Stimulated activated CD4-positive, alpha-beta T cell treated with anti-CD3 and anti-CD28 coated beads, Interleukin-12 subunit alpha, Interleukin-12 subunit beta, amount 100 ng/mL, for 24 hours (primary cell): ENCODE measurements at places on chromosomes 3 and 15.

DNA sequence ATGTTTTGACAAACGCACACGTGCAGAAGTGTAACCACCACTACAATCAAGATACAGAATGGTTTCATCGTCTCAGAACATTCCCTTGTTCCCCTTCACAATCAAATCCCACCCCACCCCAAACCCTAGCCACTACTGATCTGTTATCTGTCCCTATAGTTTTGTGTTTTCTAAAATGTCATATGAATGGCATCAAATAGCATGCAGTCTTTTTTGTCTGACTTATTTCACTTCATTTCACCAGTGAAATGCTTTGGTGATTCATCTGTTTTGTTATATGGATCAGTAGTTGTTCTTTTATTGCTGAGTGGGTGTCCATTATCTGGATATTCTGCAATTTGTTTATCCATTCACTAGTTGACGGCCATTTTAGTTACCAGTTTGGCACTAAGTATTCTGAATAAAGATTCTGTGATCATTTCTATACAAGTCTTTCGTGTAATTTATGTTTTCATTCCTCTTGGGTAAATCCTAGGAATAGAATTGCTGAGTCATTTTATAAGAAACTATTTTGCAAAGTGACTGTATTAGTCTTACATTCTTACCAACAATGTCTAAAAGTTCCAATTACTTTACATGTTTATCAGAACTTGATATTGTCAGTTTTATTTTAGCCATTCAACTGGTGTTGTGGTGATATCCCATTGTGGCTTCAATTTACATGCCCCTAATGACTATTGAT, 232.8 kb downstream of the CLSTN2 start:
- DNase-seq = no peak

DNA sequence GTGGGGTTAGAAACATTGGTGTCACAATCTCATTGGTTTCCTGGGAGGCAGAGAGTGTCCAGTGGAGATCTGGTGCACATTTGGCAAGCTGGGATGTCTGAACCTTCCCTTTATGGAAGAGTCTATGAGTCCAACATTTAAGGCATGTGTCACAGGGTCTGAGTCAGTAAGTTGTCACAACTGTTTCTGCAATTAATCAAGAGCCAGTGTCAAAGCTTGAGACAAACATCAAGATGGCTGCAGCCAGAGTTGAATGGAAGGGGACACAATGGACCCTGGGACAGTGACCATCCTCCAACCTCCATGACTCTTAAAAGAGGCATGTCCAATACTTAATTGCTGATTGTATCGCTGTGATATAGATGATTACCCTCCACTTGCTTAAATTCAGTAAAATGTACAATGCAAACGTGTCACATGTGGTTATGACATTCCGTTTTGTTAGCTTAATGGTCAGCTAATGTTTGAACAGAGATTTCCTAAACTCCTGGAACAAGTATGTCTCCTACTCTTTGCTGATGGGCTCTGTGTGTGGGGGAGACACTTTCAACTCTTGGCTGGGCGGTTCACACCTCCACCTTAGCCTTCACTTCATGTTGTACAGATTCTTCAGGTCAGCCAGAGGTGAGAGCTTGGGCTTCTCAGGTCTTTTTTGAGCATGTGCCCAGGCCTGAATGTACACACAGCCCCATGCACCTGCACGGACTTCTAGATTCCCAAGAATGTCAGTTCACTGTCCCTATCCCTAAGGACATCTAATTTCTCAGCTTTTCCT, 79.9 kb upstream of the PRR23E start:
- DNase-seq = no peak

DNA sequence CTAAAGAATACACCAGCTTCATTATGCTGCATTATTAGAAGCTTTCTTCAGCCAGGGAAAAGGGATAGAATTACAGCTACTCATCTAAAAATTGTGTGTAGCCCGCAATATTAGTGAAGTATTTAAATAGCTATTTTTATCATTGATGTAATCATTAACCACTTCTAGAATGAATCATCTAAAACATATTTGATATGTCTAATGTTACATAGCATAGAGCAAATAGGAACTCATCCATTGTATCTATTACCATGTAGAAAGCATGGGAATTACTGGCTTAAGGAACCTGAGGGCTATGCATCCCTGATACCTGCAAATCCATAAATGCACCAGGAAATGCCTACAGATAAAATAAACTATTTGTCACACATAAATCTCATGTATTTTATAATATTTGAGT, 54.5 kb upstream of the VGLL3 start:
- no peak for DNase-seq

DNA sequence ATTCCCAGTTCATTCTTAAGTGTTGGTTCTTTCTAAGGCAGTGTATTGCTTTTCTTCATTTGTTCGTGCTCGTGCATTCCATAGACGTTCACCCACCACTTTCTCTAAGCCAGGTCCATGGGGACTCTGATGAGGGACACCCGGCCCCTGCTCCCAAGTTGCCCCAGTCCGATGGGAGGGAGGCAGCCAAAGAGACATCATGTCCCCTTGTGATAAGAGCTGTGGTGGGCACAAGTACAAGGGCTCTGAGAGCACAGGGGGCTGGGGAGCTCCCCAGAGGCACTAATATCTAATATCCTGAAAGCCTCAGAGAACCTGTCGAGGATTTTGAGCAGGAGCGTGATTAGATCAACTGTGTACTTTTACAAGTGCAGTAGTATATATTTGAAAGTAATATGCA, 6.3 kb downstream of the SPSB4 start:
- no peak for DNase-seq

DNA sequence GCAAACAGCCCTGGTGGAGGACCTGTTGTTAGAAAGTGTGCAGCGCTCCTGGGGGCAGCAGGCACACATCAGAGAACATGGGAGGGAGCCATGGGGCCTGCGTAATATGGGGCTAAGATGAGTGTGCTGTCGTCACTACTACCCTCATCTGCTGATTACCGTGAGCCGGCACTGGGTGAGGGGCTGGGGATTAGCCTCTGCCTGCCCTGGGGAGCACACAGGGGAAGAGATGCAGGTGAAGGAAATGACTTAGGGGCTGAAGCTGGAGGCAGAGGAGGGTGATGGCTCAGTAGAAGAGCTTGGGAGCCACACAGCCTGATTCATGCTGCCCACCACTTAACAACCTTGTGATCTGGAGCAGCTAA, 33.6 kb upstream of the LINGO1 start:
- no peak for DNase-seq

DNA sequence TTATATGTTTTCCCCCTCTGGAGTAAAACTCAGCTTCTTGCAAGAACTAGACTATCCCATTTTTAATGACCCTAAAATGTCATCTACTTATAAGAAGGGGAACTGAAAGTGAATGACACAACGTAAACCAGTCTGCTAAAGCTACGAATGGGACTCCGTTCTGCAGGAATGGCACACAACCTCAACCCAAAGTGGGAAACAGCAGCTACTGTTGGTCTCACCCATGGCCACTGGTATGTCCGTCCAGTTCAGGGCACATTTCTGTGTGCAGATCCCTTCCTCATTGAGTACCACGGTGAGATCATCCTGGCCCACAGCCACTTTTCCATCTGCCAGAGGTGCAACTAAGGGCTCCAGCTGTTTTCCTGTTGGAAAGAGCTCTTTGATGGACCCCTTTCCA, 23.8 kb downstream of the VPS39 start:
- DNase-seq = no peak

DNA sequence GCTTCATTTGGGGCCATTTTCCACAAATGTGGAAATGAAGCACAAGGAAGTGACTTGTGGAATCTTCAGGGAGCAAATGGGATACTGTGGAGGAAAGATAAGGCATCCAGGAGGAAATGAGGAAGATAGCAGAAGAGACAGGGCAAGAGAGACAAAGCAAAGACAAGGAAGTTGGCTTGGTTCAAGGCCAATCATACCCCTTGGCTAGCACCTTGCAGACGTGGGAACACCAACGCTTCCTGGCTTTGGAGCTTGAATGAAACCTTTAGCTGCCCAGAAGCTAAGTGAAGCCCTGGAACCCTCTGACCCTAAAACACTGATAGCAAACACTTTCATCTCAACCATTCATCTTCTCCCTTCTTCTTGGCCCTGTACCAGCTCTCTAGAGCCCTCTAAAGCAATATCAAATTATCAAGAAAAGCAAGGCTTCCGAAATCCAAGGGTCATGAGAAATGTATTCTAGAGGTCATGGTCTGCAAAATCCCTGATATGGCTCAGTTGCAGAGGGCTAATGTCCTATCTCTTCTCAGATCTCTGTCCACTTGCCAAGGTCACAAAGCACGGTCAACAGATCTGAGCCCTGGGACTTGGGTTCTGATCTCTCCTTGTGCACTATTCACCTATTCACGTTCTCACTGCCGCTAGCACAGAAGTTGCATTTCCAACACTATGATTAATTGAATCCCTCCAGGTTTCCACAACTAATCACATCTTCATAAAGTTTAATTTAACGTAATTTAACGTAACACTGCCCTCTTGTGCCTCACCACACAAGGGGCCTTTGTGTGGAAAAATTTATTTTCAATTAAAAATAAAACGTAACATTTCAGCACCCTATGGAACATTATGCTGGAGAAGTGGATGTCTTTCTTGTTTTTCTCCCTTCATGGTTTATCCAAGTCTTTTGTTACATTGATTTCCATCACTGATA, 557.6 kb upstream of the ADAMTS9 start:
- DNase-seq = no peak

DNA sequence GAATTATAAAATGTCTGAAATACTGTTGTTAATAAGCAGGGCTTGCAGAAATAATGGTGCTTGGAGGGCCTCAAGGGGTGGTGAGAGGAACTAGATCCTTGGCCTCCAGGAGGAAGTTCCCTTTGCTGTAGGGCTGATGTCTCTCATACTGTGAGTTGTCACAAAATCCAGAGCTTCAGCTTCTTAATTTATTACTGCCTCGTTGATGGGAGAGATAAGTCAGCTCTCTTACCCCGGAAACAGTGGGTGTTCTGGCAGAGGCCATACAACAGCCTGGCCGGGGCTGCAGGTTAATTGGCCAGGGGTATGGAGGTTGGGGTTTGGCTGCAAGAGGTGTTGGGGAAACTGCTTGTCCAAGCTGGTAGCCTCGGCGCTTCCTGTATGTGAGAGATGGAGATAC, 15.5 kb downstream of the MAPKAPK3 start:
- DNase-seq = no peak

DNA sequence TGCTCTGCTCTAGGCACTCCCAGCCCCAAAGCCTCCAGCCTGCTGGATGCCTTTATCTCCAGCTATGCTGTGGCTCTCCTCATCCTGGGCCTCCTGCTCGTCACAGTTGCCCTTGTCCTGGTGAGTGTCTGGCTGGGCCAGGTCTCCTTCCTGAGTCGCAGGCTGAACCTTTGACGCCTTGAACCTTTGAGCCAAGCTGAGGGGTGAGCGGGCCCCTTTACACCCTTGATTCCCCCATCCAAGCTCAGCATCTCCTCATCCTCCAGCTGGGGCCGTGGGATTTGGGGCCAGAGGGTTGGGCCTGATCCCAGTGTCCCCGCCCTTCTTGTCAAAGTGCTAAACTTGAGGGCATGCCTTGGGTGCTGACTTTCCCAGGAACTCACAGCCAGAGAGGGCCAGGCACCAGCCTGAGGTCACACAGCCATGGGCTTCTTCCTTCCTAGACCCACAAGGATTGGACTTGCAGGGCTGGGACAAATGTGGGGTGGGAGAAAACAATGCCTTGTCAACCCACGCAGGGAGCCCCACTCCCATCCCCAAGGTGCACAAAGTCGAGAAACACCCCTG, 137.0 kb downstream of the TBC1D2B start:
- DNase-seq = no peak

- DNase-seq = no peak
These were observed 22.6 kb upstream of the MASP1 start for GRCh38 chr3:187314176-187314575.

DNA sequence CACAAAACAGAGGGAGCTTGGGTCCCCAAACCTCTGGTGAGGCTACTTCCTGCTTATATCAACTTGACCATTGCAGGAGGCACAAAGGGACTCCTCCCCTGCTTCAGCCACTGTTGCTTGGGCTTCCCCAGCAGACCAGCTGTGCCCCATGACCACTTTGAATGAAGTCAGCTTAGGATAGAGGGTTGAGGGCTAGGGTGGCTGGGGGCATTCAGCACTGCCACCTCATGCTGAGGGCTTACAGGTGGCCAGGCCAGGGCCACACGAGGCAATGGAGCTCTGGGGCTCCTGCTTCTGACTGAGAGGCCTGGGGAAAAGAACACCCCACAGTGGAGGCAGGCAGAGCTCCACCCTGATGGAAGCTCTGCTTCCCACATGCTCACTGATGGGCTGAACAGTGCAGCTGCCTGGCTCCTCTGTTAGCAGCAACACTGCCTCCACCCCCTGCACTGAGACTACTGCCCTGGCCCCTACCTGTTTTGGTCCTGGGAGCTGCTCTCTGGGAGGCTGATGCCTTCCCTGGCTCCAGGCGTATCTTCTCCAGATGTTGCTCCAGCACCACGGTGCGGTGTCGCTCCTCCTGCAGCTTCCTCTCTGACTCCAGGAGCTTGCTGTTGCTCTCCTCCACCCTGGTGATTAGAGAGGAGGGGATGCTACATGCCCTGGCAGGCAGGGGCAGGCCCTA, 10.2 kb upstream of the HHATL start:
- DNase-seq = no peak

DNA sequence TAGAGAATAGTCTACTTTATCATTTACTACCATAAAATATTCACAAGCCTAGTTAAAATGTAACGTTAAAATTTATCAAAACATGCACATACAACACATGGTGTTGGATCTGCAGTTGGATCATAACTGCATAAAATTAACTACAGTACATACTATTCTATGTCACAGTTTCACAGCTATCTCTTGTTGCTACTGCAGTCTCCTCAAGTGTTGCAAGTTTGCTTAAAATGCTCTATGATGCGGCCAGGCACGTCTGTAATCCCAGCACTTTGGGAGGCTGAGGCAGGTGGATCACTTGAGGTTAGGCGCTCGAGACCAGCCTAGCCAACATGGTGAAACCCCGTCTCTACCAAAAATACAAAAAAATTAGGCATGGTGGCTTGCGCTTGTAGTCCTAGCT, 10.3 kb downstream of the PPP1R2 start:
- no peak for DNase-seq

- DNase-seq = no peak
These were observed 21.4 kb upstream of the TRPM7 start for GRCh38 chr15:50707878-50708427.

GRCh38 chr3:50388016-50388719, 28.8 kb upstream of the TMEM115 start:
- DNase-seq = no peak

DNA sequence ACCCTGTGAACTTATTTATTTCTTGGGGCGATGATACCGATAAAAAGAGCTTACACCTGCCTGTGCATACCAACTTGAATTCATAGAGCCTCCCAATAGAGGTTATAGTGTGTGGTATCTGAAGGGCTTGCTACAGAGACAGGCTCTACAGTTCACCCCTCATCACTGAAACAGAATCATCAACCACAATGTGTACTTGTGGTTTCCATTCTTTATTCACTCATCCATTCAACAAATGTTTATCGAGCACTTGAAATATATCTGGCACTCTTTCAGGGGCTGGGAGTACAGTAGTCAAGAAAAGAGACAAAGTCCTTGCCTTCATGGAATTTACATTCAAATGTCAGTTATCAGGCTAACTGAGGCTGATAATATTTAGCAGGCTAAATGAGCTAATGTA, 134.4 kb upstream of the SKOR1 start:
- no peak for DNase-seq
